ENCODE measurements at places on chromosomes 4 and X.

DNA sequence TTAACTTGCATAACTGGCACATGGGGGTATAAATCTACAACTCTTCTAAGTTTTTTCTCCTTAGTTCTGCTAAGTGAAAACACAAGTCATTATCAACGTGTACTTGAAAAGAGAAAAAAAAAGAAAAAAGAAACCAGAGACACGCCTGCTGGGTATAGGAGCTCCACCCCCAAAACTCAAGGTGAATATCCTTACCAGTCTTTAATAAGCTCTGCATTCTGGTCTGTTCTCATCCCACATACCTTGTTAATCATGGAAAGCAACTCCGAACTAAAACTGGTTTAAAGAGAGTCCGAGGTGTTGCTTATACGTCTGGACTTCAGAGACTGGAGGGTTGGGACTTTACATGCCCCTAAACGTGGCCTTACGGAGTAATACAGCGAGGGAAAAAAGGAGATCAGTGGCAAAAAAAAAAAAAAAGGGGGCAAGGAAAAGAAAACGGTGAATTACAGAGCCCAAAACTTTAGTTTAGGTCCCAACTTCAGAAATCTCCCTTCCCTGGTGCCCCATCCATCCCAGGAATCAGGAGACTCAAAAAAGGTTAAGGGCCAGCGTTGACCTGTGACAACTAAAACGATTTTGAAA lies 1.0 kb downstream of the PGRMC2 start:
- peak; percentile 52 for DNase-seq

GRCh38 chr4:120843849-120844527 lies 78.5 kb downstream of the PRDM5 start:
- DNase-seq: peak; percentile 32

DNA sequence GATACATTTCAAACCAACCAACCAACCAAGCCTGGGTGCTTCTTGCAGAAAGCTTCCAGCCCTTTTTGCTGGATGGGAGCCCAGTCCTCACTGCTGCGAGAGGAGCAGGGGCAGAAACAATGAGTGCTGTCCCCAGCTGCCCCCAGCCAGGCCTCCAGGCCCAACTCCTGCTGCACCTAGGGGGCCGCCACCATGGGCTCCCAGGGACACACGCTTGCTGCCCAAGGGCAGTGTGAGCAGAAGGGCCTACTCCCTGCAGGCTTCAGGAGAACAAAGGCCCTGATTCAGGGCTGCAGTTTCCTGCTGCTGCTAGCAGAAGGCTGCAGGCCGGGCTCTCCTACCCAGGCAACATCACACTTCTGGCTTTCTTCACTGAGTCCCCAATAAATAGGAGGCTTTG lies 37.7 kb upstream of the ENPP6 start:
- peak; percentile 19 for DNase-seq

DNA sequence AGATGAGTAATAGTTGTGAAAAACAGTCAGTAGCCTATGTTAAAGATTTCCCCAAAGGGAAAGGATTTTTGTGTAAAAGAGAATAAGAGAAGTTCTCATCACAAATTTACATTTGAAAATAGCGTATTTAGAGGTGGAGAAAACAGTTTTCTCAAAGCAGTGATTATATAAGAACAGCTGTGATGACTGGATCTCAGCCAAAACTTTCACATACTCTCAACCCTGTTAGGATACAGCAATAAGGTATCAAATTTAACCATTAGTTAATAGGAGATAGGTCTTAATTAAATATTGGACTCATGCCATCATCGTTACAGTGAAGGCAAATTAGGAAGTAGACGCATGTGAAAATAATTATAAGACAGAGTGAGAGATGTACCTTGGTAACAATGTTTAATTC lies 622.7 kb downstream of the PCDH18 start:
- DNase-seq: no peak

DNA sequence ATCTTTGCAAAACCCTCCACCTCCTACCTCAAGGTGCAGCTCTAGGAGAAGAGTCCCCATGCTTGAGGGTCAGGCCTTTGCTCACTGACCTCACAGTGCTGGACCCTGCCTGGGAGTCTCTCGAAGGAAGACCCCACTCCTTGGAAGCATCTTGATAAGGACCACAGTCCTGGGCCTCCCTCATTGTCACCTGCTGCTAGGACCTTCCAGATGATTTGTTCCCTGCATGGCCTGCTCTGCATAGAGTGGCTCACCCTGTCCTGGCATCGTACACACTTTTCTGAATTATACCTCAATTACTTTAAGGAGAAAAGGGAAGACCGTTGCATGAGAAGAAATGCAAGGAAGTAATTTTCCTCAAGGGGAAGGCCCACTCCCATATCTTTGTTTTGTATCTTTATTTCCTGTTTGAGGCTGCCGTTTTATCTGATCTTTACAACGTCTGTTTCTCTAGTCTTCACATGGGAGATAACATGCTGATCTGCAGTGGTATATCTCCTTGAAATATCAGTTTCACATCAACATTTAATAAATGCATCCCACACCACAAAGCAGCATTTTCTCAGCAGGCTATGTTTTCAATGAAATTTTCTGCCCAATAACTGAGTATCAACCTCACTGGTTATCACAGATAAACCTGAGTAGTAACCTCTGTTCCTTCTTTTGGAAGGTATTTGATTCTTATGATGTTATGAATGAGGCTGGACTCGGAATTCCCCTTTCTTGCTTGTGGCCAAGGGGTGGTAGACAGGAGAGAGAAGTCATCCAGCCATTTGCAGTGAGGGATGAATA lies 15.0 kb upstream of the AKAP17A start:
- DNase-seq: no peak

DNA sequence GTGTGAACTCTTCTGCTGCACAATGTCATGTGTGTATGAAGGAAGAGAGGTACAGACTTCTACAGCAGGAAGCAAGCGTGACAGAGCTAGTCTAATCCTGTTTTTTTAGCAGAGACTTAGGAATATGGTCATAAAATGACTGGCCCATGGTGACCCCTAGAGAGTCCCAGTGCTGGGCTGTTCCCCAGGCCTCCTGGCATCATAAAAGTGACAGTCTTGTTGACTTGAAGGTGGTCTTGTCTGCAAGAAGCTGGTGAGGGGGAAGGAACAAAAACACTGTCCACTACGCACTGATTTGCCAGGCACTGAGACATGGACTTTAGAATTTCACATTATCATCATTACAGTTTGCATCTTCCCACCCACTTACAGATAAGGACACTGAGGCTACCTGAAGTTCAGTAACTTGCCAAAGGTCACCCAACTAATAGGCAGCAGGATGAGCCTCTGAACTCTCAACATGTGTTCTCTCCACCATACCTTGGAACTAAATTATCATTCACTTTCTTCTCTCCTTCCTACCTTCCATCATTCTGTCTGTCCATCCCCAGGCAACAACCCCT lies 63.0 kb downstream of the HADH start:
- no peak for DNase-seq

GRCh38 chr4:1579901-1580691 lies 104.0 kb downstream of the FAM53A start:
- peak; percentile 99 for DNase-seq

DNA sequence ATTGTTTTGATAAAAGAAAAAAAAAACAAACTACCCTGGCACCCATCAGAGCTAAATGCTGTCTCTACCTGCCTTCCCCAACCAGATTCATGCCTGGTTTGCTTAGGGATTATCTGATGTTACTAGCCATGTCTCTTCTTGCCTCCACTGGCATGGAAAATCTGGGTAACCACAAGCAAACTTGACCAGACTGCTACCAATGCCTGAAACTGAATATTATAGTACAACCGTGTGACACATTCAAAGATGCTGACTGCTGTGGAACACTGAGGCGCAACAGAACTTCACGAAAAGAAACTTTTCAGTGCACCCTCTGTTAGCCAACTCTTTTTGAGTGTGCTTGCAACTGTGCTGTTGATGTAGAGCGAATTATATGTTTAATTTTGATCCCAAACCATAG lies 228.1 kb downstream of the CBR4 start:
- DNase-seq: no peak

- DNase-seq: no peak
Measured at GRCh38 chr4:66575008-66575696, 904.9 kb upstream of the EPHA5 start.

- DNase-seq: no peak
Measured at GRCh38 chrX:39514801-39515200, 583.0 kb downstream of the BCOR start.

GRCh38 chr4:87228262-87228860 lies 7.9 kb upstream of the KLHL8 start:
- DNase-seq: no peak

GRCh38 chrX:111857534-111858060 lies 18.4 kb upstream of the TRPC5OS start:
- no peak for DNase-seq

DNA sequence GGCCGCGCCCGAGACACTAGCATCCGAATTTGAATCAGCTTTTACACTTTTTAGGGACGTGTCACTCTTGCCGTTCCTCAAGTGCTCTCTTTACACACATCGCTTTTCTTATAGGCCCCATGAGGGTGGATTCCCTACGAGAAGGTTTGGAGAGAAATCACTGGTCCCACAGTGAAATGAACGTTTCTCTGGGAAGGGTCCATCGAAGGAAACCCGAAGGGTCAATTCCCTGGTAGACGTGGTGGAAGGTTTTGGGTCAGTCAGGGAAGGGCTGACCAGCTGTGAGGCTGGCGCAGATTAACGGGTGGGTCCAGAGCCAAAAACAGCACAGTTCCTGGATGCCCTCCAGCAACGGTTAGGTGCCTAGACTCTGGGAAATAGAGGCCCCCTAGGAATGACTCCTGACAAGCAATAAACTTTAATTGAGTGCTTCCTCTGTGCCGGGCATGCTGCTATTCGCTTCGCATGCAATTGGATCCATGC lies 35.9 kb downstream of the ETDC start:
- no peak for DNase-seq

- no peak for DNase-seq
Measured at GRCh38 chrX:70922774-70923473, 8.0 kb downstream of the SLC7A3 start.

DNA sequence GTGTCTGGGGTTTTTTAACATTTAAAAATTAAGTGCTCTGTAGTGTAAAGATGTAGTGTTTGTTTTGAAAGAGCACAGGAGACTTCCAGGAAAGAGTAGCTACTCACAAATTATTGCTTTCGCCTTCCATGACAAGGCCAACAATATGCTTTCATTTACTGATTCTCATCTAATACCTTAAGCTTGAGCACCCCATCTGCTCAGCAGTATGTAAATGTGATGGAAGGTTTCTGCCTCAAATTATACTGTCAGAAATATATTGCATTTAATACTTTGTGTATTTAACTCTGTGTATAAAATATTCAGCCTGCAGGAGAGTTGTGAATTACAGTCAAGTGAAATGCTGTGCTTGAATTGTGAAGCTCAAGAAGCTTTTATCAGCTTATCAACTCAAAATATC lies 296.3 kb upstream of the ATOH1 start:
- DNase-seq: no peak

DNA sequence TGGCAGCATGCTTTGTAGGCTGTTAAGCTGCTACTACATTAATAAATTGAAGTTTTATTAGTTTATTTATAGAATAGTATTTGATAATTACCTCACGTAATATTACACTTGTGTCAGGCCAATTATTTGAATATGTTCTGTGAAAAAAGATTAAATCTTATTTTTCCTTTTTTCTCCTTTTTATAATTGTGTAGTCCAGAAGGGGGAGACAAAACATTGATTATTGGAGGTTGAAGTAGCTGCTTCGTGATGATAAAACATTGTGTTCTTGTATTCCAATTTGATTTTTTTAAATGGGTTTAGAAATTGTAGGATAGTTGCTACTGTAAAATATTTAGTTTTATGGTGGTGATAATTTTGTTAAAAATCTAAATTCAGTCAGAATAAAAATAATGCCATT lies 85.7 kb downstream of the DIAPH2 start:
- no peak for DNase-seq

GRCh38 chrX:39493168-39493567 lies 604.6 kb downstream of the BCOR start:
- DNase-seq: no peak

DNA sequence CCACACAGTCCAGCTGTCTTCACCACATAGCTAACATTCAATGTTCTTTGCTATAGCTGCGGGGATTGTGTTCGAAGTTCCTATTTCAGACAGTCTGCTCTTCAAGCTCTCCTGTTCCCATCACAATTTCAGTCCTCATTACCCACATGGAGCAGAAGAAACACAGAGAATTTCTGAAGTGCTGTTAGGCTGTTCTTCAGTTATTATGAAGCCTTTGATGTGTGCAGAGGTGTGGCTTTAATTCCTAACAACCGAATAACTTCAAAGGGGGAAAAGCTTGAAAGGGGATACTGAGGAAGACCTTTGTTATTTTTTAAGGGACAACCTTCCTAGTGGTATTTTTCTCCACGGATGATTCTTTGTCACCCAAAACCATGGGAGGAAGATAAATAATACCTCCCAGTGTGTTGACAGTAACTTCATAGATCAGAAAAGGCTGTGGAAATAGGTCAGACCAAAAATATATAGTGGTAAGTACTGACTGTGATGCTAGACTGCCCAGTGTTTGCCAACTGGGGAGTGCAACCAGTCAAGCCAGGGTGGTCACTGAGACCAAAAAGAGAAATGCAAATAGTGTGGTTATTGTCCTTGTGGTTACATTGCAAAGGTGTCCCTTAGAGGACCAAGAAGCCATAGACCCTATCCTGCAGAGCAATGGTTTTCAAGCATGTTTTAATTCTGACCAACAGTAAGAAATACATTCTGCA lies 52.1 kb downstream of the PRKG2 start:
- no peak for DNase-seq

GRCh38 chr4:37453281-37453998 lies 208.9 kb downstream of the NWD2 start:
- peak; percentile 90 for DNase-seq

GRCh38 chrX:101429934-101430333 lies 21.9 kb downstream of the HNRNPH2 start:
- no peak for DNase-seq

GRCh38 chr4:169208090-169208455 lies 62.7 kb downstream of the SH3RF1 start:
- no peak for DNase-seq

DNA sequence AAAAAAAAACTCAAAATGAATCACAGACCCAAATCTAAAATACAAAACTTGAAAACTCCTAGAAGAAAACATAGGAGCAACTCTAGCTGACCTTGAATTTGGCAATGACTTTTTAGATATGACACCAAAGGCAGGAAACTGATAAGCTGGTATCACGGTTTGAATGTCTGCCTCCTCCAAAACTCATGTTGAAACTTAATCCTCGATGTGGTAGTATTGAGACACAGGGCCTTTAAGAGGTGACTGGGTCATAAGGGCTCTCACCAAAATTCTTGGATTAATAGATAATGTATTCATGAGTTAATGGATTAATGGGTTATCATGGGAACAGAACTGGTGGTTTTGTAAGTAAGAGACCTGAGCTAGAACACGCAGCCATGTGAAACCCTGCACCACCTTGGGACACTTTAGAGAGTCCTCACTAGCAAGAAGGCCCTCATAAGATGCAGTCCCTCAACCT lies 40.5 kb downstream of the FRYL start:
- no peak for DNase-seq
